Natural killer cell (primary cell): ENCODE measurements at places on chromosomes 12 and 14.

DNA sequence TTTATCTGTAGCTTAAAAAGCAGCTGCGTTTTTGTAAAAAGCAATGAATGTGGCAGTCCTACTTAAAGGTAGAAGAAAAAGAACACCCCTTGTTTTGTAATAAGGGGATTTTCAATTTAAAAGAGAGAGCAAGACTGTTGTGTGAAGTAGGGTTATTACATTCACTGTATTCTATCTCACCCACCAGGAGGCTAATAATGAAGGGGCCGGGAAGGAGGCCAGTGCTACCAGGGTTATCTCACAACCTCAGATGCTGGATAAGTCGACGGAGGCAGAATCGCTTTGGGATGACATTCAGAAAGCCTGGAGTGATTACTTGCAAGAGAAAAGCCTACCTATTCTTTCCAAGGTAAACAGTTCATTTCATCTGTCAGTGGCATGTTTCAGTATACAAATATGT, 97.7 kb downstream of the RMST start:
- no peaks in the 10 kb centered on the region for H3K4me1 ChIP-seq
- no peak for DNase-seq
- H3K27ac ChIP-seq, result no peak overlapping the region
- H3K27me3 ChIP-seq, result no peaks in the 10 kb centered on the region
- no peaks in the 10 kb centered on the region for H3K36me3 ChIP-seq

DNA sequence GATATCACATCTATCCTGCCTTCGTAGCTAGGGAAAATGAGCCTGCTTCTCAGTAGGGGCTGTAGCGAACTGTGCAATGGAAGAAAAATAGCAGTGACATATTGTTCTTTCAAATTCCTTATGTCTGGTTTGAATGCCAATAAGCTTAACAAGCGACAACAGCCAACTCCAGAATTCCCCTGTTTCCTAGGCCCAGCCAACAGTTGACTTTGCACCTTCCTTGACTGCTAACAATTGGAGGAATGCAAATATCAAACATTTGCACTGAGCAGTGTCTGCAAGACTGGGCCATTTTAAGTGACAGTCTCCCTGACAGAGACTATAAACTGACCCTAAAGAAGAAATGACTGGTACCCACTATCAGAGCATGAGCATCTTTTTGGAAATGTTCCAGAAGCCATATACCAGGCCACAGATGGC, 12.0 kb upstream of the SERPINA1 start:
- no peak overlapping the region for H3K4me3 ChIP-seq
- no peaks in the 10 kb centered on the region for H3K4me1 ChIP-seq
- no peaks in the 10 kb centered on the region for H3K36me3 ChIP-seq

DNA sequence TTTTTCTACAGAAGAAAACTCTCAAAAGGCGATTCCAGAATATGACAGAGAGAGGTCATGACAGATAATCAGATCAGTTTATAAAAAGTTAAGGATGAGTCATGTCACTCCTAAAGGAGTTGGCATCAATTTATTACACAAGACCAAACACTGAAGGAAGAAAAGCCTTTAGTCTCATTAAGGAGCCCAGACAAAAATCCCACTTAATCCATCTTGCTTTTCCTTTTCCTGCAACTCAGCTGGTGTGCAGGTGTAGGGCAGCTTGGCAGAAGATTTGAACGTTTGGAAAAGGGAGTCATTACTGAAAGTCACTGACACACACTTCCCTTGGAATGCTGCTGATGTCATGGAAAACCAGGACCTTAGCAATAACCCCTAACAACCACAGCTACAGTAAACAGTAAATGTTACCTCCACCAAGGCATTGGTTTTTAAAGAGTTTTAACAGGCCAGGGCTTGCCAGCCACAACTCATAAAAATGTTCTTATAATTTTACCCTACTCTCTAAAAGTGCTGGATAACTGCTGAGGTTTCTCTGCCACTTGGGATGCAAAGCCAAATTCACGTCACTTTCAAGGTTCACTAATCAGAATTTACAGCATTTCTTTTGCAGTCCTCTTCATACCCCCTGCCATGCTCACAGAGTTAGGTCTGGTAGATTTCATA, 320.6 kb downstream of the RAD51B start:
- H3K27me3 ChIP-seq, result no peaks in the 10 kb centered on the region
- no peak overlapping the region for H3K27ac ChIP-seq
- H3K4me3 ChIP-seq, result no peak overlapping the region
- no peaks in the 10 kb centered on the region for H3K4me1 ChIP-seq

DNA sequence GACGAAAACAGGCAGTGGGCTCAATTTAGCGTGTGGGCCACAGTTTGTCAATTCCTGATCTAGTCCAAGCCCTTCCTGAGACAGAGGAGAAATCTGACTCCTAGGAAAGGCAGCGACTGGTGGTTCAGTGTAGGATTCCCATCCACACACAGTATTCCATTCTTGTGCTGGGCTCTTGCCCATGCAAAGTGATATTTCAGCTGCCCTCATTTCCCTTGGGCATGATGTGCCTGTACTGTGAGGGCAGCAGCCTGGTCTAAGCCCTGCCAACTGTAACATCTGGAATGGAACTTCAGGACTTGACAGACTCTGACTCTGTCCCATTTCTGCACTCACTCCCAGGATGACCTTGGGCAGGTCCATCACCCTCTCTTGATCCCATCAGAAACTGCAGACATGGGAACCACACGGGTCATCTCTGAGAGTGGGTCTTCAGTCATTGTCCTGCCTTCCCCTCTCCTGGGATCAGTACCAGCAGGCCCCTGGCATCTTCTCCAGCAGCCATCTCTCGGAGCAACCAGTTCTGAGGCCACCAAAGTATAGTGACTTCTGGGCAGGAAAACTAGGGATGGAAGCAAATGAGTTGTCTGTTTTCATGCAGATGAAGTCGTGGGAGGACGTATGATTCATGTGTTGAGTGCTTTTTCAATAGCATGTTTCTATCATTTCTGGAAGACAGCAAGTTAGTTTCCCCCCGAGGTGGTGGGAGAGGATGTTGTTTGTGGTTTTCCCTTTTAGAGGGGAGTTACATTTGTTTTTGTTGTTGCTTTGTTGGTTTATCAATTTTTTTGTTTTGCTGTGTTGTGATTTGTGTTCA, 54.2 kb upstream of the BCL2L14 start:
- H3K4me1 ChIP-seq, result peaks cover 12% of the 10 kb centered on the region
- no peaks in the 10 kb centered on the region for H3K27me3 ChIP-seq
- H3K4me3 ChIP-seq, result no peak overlapping the region
- H3K27ac ChIP-seq, result no peak overlapping the region
- DNase-seq, result no peak
- H3K36me3 ChIP-seq, result no peaks in the 10 kb centered on the region

- no peaks in the 10 kb centered on the region for H3K4me1 ChIP-seq
- H3K27ac ChIP-seq, result no peak overlapping the region
- peaks cover 7% of the 10 kb centered on the region for H3K36me3 ChIP-seq
- no peak overlapping the region for H3K4me3 ChIP-seq
These were observed 36.4 kb upstream of the GXYLT1 start for GRCh38 chr12:42180990-42181596.

DNA sequence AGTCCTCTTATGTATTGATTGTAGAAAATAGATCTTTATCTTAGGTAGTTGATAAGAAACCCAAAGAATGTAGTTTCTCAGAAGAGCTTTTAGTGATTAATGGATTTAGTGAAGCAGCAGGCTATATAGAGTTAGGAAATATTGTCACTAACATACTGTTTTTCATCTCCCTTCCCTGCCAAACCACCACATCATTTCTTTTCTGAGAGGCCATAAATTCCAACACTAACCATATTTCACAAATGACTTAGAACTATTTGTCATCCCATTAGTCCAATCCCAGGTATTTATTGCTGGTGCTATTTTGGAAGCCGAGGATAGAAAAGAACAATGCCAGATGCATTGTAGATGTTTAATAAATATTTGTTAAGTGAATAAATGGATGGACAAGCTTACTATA, 185.7 kb downstream of the KICS2 start:
- DNase-seq, result no peak
- H3K4me1 ChIP-seq, result no peaks in the 10 kb centered on the region
- no peak overlapping the region for H3K27ac ChIP-seq
- no peaks in the 10 kb centered on the region for H3K27me3 ChIP-seq

DNA sequence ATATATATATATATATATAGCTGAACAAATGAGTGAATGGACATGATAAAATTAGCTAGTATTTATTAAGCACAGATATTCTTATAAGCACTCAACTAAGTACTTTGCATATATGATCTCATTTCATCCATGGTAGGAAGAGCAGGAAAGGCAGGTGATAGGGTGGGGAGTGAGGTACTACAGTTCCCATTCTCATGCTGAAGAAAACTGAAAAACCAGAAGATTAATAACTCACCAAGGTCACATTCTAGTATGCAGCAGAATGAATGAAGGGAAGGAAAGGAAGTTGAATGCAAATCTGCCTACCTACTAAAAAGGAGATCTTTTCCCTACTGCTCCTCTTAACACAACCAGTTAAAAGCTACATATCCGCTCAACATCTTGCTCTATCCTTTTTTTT, 298.1 kb upstream of the TMPO start:
- no peaks in the 10 kb centered on the region for H3K27me3 ChIP-seq
- H3K27ac ChIP-seq, result no peak overlapping the region
- H3K4me1 ChIP-seq, result no peaks in the 10 kb centered on the region

DNA sequence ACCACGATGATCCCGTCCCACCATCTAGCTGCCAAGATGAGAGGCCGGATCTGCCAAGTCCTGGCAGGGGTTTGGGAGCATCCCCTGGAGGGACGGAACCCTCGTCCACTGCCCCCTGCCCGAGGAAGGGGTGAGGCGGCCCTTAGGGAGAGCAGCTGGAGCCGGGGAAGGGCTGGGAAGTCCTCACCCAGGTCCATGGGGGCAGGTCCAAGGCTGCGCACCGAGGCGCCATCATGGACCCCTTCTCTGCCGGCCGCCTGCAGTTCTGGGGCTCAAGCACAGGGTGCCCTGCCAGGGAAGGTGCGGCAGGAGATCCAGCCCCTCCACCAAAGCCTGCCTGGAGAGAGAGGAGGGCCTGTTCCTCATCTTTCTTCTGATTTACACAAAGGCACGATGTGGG, 17.6 kb upstream of the FBRSL1 start:
- no peaks in the 10 kb centered on the region for H3K27me3 ChIP-seq
- H3K27ac ChIP-seq, result no peak overlapping the region
- no peaks in the 10 kb centered on the region for H3K36me3 ChIP-seq
- DNase-seq, result no peak

GRCh38 chr14:83247924-83248639, 1714.4 kb upstream of the SEL1L start:
- DNase-seq, result no peak
- no peak overlapping the region for H3K4me3 ChIP-seq
- H3K36me3 ChIP-seq, result no peaks in the 10 kb centered on the region
- no peaks in the 10 kb centered on the region for H3K27me3 ChIP-seq
- no peak overlapping the region for H3K27ac ChIP-seq

GRCh38 chr14:96095581-96096476, 56.7 kb downstream of the C14orf132 start:
- no peak overlapping the region for H3K27ac ChIP-seq
- H3K4me1 ChIP-seq, result no peaks in the 10 kb centered on the region
- H3K36me3 ChIP-seq, result no peaks in the 10 kb centered on the region
- H3K27me3 ChIP-seq, result no peaks in the 10 kb centered on the region

DNA sequence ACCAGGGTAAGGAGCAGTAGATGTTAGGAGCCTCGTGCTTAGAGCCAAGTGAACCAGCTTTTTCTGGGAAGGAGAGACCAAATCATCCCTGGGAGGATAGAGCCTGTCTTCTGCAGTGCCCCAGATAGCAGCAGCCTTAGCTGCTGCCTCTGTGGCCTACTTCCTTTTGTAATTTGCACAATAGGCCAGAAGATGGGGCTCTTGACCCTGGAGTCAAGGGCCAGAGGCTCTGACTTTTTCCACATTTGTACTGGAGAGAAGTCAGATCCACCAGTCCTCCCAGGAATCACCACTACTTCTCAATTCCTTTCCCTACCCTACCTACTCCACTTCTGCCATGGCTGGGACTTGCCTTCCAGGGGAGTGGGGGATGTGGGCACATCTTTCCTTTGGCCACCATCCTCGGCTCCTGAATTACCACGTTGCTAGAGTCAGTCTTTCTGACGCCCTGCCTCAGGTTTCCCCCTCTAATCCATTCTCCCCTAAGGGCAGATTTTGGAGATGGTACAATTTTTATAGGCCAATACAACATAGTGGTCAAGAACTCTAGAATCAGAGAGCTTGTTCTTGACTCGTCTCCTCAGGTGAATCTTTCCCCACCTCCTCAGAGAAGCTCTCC, 3.3 kb upstream of the SLC4A8 start:
- no peaks in the 10 kb centered on the region for H3K36me3 ChIP-seq
- peak; percentile 72 for DNase-seq
- no peaks in the 10 kb centered on the region for H3K27me3 ChIP-seq
- H3K4me3 ChIP-seq, result no peak overlapping the region
- no peak overlapping the region for H3K27ac ChIP-seq

GRCh38 chr14:80379035-80379434, 167.7 kb upstream of the DIO2 start:
- H3K27ac ChIP-seq, result no peak overlapping the region
- no peak for DNase-seq
- no peak overlapping the region for H3K4me3 ChIP-seq
- no peaks in the 10 kb centered on the region for H3K36me3 ChIP-seq

- no peak for DNase-seq
- no peak overlapping the region for H3K4me3 ChIP-seq
- no peaks in the 10 kb centered on the region for H3K27me3 ChIP-seq
- no peak overlapping the region for H3K27ac ChIP-seq
These were observed 138.2 kb downstream of the SRGAP1 start for GRCh38 chr12:63982604-63983295.

DNA sequence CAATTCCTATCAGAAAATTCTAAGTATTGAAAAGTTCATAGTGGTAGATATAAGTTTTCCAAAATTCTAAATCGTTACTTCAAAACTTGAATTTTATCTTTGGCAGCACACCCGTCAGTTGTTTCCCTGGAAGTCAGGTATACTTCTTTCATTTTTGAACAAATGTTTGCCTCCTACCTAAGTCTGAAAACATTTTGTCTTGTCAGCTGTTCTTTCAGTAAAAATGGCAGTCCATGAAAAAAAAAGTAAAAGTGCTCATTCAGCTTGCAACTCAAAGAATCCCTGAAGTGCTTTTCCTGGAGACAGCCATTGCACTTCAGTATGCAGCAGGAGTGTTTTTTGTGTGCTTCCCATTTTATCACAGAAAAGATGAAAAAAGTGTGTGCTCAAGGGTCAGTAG, 130.1 kb upstream of the NEDD1 start:
- no peaks in the 10 kb centered on the region for H3K36me3 ChIP-seq
- no peak for DNase-seq
- no peaks in the 10 kb centered on the region for H3K27me3 ChIP-seq
- H3K27ac ChIP-seq, result no peak overlapping the region
- no peaks in the 10 kb centered on the region for H3K4me1 ChIP-seq

- DNase-seq, result no peak
- no peak overlapping the region for H3K27ac ChIP-seq
- H3K4me1 ChIP-seq, result peaks cover 3% of the 10 kb centered on the region
These were observed 5.9 kb upstream of the SIVA1 start for GRCh38 chr14:104746934-104747481.

GRCh38 chr12:53560351-53560750, 53.1 kb upstream of the NPFF start:
- H3K4me3 ChIP-seq, result no peak overlapping the region
- peaks cover 3% of the 10 kb centered on the region for H3K4me1 ChIP-seq
- H3K27me3 ChIP-seq, result no peaks in the 10 kb centered on the region
- H3K36me3 ChIP-seq, result no peaks in the 10 kb centered on the region
- DNase-seq, result no peak
- no peak overlapping the region for H3K27ac ChIP-seq

- no peaks in the 10 kb centered on the region for H3K4me1 ChIP-seq
- no peaks in the 10 kb centered on the region for H3K27me3 ChIP-seq
- H3K36me3 ChIP-seq, result no peaks in the 10 kb centered on the region
- no peak overlapping the region for H3K4me3 ChIP-seq
These were observed 7.9 kb downstream of the FAIM2 start for GRCh38 chr12:49895773-49896172.
